ENCODE measurements at places on chromosomes 5 and 9. TPM values are rescaled to one million over a fixed set of nuclear protein-coding genes. Genes with fewer than 3 reads are reported as not detected.

GRCh38 chr9:37976714-37977477 is 73.0 kb upstream of the SLC25A51 start:
- peak; percentile 95 for DNase-seq

DNA sequence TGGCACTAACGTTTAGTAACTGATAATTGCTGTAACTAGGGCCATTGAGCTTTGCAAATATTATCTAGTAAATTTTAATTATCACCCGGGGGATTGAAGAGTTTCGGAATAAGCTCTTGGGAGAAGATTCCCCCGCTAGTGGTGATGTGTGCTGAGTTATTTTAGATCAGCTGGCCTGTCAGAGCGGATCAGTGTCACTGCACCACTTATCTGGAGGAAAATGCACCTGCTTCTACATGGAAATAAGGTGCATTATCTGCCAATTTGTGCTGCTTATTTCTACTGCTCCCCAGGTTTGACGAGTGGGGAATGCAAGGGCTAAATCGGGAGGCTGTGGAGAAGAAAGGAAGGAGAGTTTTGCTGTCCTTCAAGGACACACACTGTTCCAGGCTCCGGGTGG is 518.6 kb downstream of the TLE4 start:
- no peak for DNase-seq

GRCh38 chr9:19358701-19359100 is 21.3 kb downstream of the RPS6 start:
- peak; percentile 79 for DNase-seq

COL27A1 gene
- 23.3 TPM for total RNA-seq

DNA sequence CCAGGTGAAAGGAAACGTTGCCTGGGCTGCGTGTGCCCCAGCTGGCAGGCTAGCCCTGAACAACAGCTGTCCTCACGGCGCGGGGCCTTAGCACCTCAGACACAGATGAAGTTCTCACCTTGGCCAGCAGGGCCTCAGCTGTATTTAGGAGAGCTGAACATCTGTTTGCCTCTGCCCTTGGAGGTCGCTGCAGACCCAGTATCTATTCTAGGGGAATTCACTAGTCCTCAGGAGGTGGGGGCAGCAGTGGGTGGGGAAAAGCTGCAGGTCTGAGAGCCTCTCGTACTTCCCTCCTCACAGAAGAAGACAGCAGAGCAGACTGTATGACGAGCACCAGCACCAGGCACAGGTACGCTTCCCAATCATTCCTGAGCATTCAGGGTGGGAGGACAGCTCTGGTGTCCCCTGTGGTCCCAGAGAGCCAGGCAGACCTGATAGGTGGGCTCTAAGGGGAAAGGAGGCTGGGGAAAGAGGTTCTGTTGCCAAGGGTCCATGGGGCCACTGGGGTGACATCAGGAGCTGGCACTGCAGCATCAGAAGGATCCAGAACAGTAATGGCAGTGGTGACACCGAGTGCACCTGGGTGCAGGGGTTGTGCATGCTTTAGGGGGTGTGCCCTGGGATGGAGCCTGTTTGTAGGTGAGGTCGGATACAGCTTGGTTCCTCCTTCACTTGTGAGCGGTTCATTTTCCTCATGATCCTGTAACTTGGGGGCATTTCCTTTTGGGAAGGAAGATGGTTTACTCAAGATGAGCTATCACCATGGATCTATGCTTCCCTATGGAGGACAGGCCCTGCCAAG is 13.8 kb downstream of the CD74 start:
- DNase-seq: no peak

DNA sequence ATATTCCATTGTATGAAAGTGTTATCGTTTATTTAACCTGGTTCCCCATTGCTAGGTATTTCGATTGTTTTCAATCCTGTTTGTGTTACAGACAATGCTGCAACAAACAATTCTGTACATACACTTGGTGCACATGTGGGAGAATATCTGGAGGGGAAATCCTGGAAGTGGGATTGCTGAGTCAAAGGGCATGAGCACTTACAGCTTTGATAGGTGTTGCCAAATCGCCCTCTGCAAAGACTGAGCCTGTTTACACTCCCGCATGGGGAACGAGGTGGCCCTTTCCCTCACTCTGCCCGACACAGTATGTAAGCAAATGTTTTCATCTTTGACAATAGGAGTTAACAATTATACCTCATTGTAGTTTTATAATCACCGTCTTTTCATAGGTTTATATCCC is 66.2 kb downstream of the PDE6A start:
- no peak for DNase-seq

- DNase-seq: no peak
Observed at GRCh38 chr5:133228316-133228715, 176.5 kb downstream of the HSPA4 start.
